HL-60 (cell line): ENCODE measurements at places on chromosomes 3 and 15.

DNA sequence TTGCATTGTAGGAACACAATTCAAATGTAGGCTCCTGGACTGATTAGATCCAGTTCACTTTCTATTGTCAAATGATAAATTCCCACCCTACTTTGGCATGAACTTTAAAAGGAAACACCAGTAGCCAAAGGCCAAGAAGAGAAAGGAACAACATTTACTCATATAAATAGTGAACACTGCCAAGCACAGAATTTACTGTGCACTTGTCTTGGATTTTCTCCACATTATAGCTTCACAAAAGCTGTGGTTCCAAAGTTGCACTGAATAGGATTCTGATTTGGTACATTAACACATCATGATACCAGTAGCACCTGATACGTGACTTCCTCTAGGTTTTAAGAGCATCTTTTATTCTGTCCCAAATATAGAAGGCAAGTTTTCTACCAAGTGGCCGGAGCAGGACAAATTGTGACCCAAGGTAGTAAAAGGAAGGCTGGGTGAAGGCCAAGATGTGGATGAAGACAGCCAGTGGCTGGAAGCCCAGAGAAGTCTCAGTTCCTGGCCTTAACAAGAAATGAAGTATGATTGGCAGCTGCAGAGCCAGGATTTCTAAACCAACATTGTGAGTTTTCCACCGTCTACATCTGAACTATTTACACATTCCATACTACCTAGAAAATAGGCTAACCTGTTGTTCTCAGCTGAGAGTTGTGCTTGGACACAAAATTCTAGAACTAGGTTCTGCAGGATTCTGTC is 206.7 kb downstream of the THRB start:
- DNase-seq = no peak

GRCh38 chr15:37695719-37696118 is 238.7 kb upstream of the TMCO5A start:
- no peak for DNase-seq

GRCh38 chr15:43920254-43920600 is 93.4 kb downstream of the WDR76 start:
- no peak for DNase-seq

GRCh38 chr3:61526308-61526707 is 35.1 kb upstream of the PTPRG start:
- no peak for DNase-seq

GRCh38 chr3:53187430-53187829 is 26.4 kb downstream of the PRKCD start:
- DNase-seq = no peak

DNA sequence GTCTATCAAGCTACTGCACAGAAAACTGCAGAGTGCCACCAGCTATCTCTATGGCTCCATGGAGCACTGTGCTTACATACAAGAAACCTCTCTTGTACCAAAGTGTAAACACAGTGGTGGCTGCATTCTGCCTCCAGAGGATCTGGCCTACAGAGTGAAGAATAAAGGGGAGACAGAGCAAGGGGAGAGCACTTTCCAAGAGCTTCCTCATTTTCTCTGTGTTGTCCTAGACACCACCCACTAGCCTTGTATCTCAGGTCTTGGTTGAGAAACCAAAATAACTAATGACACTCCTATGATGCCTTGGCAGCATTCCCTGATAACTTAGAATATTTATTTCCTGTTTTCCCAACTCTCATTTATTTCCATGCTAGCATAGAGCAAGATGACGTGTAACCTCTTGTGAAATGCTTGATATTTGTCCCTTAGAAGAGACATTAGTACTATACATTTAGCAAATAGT is 56.9 kb upstream of the PHLDB2 start:
- DNase-seq = no peak

DNA sequence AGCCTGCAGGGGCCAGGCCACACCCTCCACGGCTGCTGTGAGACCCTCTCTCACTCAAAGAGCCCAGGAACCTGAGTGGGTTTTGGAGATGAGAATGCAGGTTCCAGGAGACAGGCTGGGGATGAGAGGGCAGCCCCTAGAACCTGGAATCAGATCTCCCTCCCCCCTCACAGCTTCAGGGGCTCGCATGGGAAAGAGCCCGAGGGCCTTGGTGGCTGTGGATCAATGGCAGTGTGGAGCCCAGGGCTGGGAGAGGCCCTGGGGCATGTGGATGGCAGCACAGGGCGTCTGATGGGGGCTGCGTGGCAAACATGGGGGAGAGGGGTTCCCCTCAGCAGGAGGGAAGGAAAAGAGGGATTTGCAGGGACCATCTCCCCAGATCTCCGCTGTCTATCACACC is 112.8 kb upstream of the RPL32 start:
- no peak for DNase-seq

GRCh38 chr3:145776782-145777408 is 384.1 kb downstream of the PLOD2 start:
- DNase-seq = peak; percentile 20
